ENCODE measurements at places on chromosomes 2 and 18. TPM values are rescaled to one million over a fixed set of nuclear protein-coding genes. Genes with fewer than 3 reads are reported as not detected.

Gene TEKT4
- total RNA-seq = not detected

DNA sequence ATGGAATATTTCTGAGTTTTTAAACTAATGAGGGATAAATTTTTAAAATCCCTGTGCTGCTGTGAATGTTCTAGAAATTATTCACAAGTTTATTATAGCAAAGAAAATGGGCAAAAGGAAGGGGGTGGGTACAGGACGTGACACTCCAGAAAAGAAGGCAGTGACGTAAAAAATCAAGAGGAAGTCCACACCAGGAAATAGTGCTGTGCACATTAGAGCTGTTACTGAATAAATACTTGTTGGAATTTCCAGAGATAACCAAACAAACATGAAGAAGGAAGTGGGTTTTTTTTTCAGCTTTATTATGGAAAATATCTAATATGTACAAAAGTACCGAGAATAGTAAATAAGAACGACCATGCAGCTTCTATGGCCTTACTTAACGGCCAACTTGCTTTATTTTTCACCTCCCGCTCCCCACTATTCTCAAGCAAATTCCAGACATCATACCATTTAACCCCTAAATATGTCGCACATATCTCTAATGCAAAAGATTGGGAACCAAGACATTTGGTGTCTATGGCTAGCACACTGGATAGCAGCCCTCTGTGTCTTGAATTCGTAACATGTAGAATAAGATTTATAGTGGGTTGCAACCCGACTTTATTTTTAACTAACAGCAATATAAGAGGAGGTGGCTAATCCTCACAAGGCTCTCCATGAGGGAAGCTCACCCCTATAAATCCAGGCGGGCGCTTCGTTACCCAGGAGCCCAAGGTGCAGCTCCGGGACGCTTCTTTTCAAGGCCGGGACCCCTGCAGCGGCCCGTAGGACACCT is 580 bp upstream of the NDUFV2 start:
- no peak for DNase-seq

GRCh38 chr2:17083902-17084301 is 418.3 kb upstream of the CYRIA start:
- no peak for DNase-seq

GRCh38 chr18:32576296-32576916 is 105.7 kb upstream of the GAREM1 start:
- DNase-seq = no peak

GRCh38 chr2:123656590-123656989 is 368.5 kb upstream of the CNTNAP5 start:
- DNase-seq = no peak

GRCh38 chr18:36756242-36756641 is 72.6 kb downstream of the TPGS2 start:
- no peak for DNase-seq

Gene SCYGR4
- not detected for total RNA-seq

Gene ZNF396
- total RNA-seq = 0.48 TPM
